Caki2 (cell line): ENCODE measurements at places on chromosomes 1 and 21. TPM values are rescaled to one million over a fixed set of nuclear protein-coding genes. Genes with fewer than 3 reads are reported as not detected.

CYP4X1 gene
- total RNA-seq, result not detected in 2 replicates

SPRR3 gene
- total RNA-seq, result not detected in 2 replicates

NUDT17 gene
- total RNA-seq, result 5.1 and 9.9 TPM in 2 replicates

OR2T35 gene
- total RNA-seq, result not detected in 2 replicates

RNPEP gene
- 139 and 146 TPM in 2 replicates for total RNA-seq
